ENCODE measurements at places on chromosomes 6 and 20. TPM values are rescaled to one million over a fixed set of nuclear protein-coding genes. Genes with fewer than 3 reads are reported as not detected.

GRCh38 chr6:130366107-130367005 is 539 bp downstream of the TMEM200A start:
- no peak for DNase-seq

DNA sequence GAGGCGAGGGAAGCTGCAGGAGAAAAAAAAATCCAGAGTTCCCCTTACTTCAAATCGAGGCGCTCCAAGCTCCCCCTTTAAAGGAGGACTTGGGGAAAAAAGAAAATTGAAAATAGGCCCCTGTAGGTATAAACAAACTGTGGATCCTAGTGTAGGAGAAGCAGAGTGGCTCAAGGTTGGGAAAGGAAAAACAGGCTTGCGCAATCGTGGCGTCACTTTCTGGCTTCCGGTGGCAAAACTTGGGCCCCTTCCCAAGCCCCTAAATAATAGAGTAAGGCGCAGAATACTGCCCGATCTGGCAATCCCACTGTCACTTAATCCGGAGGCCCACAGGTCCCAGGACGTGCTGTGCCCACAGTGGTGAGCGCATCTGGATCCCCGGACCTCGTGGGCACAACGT is 8.0 kb downstream of the PAX1 start:
- no peak for DNase-seq

DNA sequence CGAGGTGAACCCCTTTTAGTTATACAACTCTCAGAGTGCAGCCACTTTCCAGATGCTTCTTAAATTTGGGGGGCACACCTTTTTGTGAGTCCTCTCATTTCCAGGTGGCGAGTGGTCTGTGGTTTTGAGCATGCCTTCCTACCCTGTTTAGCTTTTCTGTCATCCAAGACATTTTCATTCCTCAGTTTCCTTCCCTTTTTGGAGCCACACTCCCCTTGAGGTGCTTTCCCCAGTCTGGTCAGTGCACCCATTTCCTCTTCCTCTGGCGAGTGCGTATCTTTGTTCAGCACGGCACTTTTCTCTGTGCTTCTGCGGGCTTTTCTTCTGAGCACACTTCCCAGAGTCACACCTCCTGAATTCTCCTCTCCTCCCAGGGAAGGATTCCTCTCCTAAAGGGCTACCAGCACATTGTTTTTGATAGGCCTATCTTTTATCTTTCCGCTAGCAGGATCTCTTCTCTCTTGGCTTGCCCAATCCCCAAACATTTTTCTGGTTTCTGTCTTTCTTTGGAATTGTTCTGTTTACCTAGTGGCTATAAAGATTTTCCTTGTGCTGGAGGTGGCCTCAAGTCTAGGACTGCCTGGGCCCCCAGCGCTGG is 1.4 kb downstream of the PHF20 start:
- peak; percentile 36 for DNase-seq

GRCh38 chr20:3820048-3820900 is at the start of gene AP5S1:
Gene AP5S1 (plus strand): TSS chr20:3820547. CDS start chr20:3822118, 1,571 bp downstream.
- DNase-seq = peak; percentile 91

FAM120B gene
- 21.8 TPM for total RNA-seq
